ENCODE measurements at places on chromosomes 3 and 15.

GRCh38 chr15:74417225-74417624 is 16.5 kb downstream of the SEMA7A start:
- no peak for DNase-seq

- DNase-seq = no peak
Observed at GRCh38 chr3:175743733-175744400, 884.7 kb downstream of the NAALADL2 start.

DNA sequence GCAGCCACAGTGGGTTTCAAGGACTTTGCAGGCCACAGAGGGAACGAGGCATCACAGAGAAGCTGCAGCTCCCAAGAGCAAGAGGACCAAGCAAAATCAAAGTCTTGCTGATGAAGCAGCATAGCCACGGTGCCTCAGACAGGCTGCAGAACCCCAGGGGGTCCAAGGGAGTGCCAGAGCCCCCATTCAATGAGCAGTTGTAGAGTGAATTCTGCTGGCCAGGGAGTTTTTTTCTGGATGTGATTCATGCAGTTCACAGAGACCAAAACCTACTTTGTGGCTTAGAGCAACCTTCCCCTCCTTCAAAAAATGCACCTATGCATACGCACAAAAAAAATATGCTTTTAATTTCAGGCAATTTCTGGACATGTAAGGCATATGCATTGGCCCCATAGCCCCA is 409.0 kb downstream of the VPS13C start:
- DNase-seq = no peak

GRCh38 chr3:48595075-48595525 is at the start of gene COL7A1:
TSS of gene COL7A1 (minus strand) at chr3:48595329. CDS start at chr3:48595159, 170 bp downstream.
- no peak for DNase-seq

DNA sequence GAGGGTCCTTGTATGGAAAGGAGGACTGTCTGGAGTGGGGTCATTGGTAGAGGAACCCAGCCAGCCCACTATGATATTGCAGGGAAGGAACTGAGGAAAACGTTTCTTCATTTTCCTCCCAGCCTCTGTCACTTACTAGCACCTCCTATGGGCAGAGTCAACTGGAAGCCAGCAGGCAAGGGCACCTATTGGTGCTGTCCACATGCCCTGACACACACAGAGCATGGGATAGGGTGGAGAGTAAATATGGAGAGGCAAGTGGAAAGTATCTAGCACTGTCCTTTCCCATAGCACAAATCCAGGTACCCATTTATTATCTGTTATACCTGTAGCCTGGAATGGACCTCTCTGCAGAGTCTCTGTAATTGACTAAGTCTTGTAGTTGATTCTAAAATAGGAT is 285.6 kb downstream of the WDR72 start:
- DNase-seq = no peak

DNA sequence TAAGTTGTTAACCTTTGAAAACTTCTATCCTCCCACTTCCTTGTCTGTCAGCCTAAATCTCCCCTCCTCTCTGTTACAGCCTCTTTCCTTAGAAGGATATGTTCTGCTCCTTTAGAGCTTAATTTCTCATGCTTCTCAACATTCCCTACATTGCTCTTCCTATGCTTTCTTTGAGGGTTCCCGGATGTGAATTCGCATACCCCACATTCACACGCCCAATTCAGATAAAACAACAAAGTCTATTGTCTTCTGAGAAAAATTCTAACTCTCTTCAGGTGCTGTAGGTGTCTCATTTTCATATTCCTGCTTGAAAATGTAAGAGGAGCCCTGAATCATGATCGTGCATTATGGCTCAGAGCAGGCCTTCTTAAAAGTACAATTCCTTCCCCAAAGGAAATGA is 171.8 kb upstream of the DPH6 start:
- no peak for DNase-seq

DNA sequence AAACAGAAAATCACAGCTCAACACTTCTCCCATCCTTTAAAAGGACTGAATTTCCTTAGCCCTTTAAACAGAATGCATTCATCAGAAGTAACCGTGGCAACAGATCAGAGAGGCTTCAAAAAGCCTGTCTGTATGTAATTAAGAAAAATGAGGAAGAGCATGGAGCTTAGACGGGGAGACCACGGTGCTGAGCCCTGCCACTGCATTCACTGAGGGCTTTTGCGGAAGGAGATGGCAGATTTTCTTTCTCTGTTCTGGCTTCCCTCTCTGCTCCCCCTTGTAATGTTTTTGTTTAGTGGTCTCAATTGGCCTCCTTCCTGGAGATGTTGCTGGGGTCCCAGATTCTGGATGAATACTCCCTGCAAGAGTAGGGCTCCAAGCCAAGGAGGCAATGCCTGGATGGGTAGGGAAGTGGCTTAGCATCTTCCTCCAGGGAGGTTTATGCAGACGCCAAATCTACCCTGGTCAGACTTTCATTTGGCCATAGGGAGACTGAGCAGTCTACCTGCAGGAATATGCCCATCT is 332.9 kb downstream of the EPHB1 start:
- no peak for DNase-seq

DNA sequence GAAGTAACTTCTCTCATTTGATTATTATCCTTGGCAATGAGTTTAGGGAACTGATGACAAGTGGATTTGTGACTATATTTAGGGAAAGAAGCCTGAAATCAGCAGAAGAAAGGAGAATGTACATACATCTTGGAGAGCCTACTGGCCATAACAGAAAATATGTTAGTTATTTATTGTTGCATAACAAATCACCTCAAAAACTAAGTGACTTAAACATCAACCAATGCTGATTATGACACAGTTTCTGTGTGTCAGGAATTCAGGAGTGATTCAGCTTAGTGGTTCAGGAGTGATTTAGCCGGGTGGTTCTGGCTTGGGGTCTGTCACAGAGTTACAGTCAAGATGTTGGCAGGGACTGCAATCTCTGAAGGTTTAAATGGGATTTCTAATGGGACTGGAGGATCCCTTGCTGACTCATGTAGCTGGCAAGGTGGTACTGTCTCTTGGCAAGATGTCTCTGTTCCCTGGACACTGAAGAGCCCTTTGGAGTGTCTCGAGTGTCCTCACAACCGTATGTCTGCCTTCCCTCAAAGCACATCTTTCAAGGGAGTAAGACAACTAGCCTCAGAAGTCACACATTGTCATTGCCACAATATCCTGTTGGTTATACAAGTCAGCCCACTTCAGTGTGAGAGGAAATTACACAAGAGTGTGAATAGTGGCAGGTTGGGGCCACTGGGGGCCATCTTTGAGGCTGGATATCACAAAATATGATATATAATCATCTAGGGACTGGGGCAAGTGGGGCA is 248.9 kb downstream of the SV2B start:
- no peak for DNase-seq

GRCh38 chr15:79403501-79403900 is 28.6 kb upstream of the MINAR1 start:
- no peak for DNase-seq

- DNase-seq = no peak
Observed at GRCh38 chr3:103894162-103894822, 1459.5 kb downstream of the ZPLD1 start.

- DNase-seq = no peak
Observed at GRCh38 chr3:7709376-7710082, 792.1 kb upstream of the LMCD1 start.

DNA sequence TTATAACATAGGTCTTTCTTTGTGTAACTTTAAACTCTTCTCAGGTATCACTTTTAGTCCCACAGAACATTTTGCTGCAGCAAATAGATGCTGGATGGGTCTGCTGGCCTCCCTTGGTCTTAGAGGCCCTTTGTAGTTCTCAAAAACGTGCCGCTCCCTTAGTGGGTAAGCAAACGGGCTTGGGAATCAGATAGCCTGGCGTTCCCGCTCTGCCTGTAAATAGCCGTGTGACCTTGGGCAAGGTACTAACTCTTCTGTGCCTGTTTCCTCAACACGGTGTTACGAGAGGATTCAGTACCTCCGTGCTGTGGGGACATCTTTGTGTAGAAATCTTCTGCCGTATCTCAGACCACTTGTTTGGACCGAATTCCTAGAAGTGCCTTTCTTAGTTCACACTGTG is 64.4 kb downstream of the DNAJB8 start:
- no peak for DNase-seq

- DNase-seq = no peak
Observed at GRCh38 chr3:33991673-33992072, 193.2 kb downstream of the PDCD6IP start.

DNA sequence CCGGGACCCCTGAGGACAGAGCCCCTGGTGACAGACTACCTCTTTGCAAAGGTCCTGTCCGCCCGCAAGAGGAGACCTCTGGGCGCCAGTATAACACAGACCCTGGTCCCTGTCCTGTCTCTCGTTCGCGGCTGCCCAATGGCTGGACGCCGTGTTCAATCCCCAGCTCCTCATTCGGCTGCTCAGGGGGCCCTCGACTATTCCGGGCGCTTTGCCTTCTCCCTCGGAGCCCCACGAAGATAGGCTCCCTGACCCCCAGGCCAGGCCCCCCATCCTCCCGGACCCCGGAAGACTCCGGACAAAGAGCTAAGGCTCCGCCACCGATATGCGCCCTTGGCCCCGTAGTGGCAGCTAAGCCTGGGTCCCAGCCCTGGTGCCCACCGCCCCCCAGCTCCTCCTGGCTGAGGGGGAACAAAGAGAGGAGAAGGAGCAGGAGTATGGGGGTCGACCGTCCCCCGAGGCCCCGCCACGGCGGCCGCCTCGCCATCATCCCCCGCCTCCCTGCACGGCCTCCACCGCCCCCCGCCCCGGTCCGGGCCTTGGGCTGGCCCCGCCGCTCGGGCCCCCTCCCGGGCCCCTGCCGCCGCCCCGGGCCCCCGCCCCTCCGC is 437 bp downstream of the CELSR3 start:
- DNase-seq = no peak

DNA sequence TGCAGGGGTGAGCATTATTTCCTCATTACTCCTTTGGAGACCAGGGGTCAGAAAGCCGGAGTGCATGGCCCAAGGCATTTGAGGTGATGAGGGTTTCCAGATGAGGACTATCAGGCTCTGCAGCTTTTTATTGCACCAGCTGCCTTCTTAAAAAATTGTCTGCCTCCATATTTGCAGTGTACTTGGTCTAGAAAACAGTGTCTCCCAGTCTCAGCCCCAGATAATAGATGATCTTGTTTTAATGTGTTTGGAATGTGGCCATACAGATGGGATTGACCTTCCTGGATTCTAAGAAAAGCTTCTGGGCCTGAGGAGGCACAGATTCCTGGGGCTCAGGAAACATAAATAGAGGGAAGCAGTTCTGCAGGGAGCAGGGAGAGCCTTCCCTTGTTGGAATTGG is 123.3 kb downstream of the GABRG3 start:
- no peak for DNase-seq
